ENCODE measurements at places on chromosomes 16 and 17.

- peak; percentile 36 for DNase-seq
These were observed 22.9 kb downstream of the ITPRIPL2 start for GRCh38 chr16:19136549-19137196.

DNA sequence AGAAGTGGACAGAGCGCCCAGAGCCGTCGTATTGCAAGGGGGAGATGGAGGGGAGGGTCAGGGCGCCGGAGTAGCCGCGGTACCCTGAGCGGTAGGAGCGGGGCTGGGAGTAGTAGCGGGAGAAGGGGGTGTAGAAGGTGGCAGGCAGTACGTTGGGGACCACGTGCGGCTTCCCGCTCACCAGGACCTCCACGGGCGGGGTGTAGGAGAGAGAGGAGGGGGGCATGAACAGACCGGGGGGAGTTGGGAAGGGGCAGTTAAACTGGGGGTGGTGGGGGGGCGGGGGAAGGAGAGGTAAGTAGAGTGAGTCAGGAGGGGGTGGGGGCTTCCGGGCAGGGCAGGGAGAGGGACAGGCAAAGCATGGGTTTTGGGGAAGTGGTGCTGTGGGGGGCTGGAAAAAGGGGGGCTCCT lies 16.8 kb downstream of the ST6GALNAC2 start:
- no peak for DNase-seq

DNA sequence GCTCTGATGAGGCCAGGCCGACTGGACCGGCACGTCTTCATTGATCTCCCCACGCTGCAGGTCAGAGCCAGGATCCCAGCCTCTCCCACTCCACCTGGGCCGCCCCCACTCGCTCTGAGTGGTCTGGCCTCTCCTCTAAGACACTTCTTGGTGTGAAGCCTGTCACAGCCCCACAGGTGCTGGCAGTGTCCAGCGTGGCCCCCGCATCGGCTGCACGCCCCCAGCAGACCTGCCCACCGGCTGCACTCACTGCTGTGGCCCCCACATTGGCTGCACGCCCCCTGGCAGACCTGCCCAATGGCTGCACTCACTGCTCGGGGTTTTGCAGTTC lies 15.8 kb upstream of the RPL13 start:
- no peak for DNase-seq

- no peak for DNase-seq
These were observed 2.2 kb upstream of the UQCRC2 start for GRCh38 chr16:21950782-21951521.

DNA sequence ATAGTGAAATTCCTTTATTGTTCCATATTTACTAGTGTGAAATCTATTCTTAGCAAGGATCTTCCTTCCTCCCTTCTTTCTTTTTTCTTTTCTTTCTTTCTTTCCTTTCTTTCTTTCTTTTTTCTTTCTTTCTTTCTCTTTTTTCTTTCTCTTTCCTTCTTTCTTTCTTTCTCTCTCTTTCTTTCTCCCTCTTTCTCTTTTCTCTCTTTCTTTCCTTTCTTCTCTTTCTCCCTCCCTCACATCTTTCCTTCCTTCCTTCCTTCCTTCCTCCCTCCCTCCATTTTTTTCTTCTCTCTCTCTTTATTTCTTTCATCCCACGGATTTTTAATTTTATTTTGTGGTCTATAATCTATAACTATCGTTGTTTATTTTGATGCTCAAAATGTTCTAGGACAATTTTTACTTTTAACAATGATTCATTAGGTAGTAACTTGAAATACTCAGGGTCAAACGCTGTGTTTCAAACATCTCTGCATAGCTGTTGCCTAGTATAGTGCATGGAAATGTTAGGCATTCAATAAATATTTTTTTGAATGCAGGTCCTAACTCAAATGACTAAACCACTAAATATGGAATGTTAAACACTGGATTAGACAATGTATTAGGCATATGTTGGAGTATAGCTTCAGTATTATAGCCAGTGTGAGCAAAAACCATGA lies 178.3 kb downstream of the MAP2K6 start:
- no peak for DNase-seq

GRCh38 chr17:67095803-67096202 lies 51.4 kb downstream of the CACNG1 start:
- no peak for DNase-seq

DNA sequence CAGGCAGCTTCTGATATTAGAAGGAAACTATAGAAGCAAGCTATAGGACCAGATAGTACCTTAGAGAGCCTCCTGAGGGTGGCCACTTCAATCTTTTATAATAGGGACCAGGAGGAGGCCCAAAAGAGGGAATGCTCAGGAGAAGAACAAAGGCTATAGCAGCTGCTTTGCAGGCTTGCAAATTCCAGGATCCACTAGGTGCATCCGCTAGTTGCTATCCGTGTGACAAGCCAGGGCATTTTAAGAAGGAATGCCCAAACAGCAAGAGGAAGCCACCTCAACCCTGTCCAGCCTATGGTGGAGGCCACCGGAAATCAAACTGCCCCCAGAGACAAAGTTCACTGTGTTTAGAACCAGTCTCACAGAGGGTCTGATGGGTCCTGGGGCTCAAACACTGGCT lies 192.6 kb upstream of the KIF2B start:
- no peak for DNase-seq

DNA sequence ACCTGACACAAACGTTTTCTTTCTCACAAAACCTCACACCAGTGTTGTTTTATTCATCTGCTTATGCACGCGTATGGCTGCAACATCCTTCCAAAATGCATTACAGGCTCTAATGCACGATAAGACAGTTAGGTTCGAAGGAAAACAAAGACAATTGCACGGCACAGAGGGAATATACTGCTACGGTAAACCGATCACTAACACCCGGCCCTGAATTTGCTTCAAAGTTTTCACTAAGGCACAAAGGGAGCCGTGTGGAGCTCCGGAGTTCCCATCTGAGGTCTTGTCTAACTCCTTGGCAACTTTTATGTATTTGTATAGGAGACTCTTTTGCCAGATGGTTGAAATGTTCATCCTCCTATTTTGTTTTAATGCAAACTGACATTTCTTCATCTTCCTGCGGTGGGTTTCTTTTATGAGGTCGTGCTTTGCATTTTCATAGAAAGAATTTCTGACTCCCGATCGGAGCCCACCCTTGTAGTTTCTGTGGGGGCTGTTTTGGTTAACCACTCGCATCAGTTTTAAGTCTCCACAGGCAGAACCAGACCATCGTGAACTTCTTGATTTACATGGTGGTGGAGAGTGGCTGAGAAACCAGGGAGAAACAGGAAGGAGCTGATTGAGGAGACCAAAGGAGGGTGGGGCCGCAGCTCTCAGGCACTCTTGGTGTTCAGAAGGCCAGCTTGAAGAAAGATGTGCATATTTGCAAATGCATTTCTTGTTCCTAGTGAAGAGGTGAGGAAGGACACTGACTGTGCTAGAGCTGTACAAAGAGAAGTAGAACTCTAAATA lies 516.8 kb downstream of the MAF start:
- no peak for DNase-seq

DNA sequence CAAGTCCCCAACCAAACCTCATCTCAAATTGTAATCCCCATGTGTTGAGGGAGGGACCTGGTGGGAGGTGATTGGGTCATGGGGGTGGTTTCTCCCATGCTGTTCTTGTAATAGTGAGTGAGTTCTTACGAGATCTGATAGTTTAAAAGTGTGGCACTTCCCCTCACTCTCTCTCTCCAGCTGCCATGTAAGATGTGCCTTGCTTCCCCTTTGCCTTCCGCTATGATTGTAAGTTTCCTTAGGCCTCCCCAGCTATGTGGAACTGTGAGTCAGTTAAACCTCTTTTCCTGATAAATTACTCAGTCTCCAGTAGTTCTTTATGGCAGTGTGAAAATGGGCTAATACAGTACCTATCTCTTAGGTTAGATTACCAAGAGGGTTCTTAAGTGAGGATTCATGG lies 5.8 kb downstream of the PMFBP1 start:
- no peak for DNase-seq

DNA sequence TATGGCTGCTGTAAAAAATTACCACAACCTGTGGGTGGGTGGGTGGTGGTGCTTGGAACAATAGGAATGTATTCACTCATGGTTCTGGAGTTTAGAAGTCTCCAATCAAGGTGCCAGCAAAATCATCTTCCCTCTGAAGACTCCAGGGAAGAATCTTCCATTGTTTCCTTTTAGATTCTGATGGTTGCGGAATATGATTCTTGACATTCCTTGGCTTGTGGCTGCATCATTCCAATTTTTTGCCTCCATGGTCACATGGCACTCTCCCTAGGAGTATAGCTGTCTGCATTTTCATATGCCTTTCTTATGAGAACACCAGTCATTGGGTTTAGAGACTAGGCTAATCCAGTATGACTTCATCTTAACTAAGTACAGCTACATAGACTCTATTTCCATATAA lies 401.0 kb downstream of the HS3ST3B1 start:
- DNase-seq = no peak

DNA sequence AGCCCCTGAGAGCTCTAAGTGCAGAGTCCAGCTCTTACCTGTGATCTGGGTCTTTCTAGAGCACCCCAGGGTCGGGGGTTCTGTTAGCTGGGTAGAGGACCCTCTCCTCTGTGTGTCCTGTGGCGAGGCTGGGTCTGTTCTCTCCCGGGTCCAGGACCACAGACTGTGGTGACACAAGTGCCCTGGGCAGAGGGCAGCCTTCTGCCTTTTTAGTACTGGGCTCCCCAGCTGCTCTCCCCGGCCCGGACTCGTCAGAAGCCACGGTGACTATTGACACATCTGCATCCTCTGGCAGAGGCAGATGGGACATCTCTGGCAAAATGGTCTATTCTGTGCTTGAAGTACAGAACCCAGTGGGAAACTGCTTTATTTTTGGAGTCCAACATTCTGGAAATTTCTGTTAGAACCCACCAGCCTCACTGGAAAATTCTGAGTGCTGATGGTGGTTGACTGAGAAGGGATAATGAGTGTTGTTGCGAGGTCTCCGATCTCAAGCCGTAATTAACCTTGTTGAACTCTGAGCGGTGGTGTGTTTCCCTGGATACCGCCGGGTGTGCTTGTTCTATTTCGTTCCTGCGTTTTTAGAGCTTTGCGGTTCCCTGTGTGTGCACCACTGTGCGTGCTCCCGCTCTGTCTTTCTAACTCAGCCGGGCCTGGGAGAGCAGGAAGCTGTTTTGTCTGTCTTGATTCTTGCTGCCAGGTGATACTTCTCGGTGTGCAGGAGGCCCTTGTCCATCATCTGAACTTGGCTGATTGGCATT lies 26.0 kb upstream of the NUDT16L1 start:
- no peak for DNase-seq

DNA sequence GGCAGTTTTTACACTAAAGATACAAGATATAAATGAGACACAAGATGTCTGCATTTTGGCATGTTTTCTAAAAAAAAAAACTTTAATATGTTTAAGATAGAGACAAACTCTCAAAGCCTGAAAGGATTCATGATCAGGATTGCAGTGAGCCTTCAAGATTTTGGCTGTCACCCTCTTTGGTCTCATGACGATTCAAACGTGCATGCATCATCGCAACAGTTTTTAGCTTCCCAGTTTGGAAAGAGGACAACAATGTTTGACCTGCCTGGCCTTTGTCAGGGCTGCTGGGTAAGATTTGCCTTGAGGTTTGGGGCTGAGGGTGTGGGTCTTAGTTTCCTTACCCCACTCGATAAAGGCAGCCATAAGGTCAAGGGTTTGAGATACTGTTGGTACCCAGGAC lies 134.1 kb downstream of the RGS9 start:
- no peak for DNase-seq

DNA sequence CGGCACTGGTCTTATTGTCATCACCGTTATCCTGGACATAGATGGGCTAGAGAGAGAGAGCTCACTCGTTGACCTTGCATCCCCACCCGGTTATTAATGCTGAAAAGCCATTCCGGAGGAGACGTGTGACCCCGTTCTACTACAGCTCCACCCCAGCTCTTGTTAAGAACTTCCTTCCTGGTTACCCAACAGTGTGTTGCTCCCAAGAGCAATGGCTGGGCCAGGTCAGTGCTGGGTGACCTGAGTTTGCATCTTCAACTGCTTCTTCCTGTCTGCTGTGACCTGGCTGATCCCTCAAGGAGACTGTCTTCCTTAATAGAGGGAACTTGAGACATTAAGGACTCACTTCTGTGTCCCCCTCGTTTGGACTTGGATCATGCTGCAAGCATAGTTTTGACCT lies 96.1 kb upstream of the SDK2 start:
- DNase-seq = no peak

- DNase-seq = no peak
These were observed 1.8 kb upstream of the FDXR start for GRCh38 chr17:74874615-74875037.

- peak; percentile 20 for DNase-seq
These were observed 30.2 kb downstream of the SPHK1 start for GRCh38 chr17:76414334-76415295.

- no peak for DNase-seq
These were observed 8.5 kb downstream of the SNTB2 start for GRCh38 chr16:69195369-69196029.

DNA sequence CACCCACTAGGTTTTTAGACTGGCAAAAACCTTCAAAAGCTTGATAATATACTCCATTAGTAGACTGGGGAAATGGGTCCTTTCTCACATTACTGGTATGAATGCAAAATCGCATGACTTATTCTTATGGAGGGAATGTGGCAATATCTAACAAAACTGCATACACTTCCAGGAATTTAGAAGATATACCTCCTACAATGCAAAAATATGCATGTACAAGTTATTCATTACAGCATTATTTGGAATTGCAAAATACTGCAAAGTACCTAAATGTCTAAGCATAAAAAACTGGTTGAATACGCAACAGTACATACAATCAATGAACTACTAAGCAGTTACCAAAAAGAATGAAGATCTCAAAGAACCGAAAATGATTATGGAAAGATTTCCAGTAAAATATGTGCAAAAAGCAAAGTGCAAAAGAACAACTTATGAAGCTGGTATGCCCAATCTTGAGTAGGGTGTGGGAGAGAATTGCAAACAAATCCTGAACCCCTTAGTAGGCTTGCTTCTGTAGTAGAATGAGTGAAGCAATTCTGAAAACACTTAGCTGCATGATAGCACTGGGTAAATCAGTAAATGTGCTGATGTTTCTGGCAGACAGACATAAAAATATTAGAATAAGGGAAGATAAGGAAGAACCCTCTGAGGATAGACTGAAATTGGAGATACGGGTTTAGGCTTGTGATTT lies 180.1 kb downstream of the PARN start:
- DNase-seq = no peak

GRCh38 chr17:42803074-42803883 lies 4.6 kb downstream of the CNTD1 start:
- DNase-seq = no peak

DNA sequence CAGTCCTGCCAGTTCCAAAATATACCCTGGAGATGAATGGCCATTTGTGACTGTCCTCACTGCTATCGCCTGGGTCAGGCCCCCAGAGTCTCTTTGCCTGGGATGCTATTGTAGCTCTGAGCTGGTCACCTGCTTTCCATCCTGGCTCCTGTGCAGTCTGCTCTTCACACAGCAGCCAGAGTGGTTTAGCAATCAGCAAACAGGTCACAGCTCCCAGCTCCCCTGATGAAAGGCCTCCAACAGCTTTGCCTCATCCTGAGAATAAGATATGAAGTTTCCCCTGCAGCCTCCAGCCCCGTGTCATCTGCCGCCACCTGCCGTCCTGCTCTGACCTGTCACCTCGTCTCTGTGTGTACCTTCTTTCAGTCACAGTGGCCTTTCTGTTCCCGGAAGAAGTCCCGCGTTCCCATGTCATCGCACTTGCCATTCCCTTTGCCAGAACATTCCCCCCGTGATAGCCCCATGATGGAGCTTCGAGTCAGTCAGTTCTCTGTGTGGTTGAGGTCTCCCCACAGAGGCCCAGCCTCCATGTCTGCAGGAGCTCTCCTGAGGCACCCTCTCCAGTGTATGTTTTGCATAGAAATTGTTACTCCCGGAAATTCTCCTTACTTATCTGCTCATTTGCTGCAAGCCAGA lies 281.5 kb downstream of the SNX29 start:
- DNase-seq = peak; percentile 77

GRCh38 chr16:14071576-14072271 lies 605 bp downstream of the MRTFB start:
- no peak for DNase-seq
